ENCODE measurements at places on chromosomes 6 and 20.

DNA sequence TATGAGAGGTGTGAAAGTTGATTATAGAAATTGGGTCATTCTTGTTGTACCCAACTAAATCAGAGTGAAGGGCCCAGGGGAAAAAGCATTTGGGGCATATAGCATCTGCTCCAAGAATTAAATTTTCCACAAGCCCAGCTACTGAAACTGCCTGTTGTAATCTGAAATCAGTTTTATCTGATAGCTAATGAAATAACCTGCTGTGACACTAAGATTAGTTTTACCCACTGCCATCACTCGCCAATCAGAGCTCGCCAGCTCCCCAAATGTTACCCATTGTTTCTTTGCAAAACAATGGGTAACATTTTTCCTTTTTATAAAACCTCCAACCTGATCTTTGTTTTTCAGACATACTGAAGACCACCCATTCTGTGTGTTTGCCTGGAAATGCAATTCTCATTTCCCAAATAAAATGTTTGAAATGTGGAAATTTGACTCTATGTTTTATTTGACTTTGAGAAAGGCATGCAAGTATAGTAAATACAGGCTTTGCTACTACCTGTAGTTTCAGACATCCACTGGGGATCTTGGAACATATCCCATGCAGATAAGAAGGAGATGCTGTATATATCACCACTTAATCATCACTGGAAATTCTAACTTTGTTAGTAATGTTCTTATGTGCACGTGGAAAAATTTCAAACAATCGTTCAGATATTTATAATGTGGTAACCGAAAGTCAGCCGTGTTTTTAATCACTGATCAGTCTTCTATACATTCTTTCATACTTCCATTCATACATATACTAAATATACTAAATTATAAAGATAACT, 6.3 kb upstream of the AHI1 start:
- no peak for DNase-seq

- no peak for DNase-seq
Observed at GRCh38 chr6:80226151-80226550, 119.7 kb downstream of the BCKDHB start.

DNA sequence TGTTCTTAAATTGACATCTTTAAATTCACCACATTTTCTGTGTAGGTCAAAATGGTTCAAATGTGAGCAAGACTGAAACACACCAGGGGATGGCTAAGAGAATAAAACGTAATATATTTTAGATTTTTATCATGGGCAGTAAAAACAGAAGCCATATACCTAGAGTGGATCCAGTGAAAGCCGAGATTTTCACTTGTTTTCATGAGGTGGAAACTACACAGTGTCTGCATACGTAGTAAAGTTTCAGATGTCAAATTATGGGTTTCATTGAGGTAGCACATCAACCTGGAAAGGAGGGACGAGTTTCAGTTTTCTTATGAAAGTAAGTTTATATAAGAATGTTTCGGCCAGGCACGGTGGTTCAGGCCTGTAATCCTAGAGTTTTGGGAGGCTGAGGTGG, 25.9 kb downstream of the METTL24 start:
- no peak for DNase-seq

GRCh38 chr6:163260911-163261310, 153.6 kb upstream of the QKI start:
- no peak for DNase-seq
